NCI-H187 treated with DMSO at 0.1 percent for 48 hours (cell line): ENCODE measurements at places on chromosomes 5 and 9.

- DNase-seq = no peak
Measured at GRCh38 chr9:121283856-121284732, 16.1 kb downstream of the GSN start.

DNA sequence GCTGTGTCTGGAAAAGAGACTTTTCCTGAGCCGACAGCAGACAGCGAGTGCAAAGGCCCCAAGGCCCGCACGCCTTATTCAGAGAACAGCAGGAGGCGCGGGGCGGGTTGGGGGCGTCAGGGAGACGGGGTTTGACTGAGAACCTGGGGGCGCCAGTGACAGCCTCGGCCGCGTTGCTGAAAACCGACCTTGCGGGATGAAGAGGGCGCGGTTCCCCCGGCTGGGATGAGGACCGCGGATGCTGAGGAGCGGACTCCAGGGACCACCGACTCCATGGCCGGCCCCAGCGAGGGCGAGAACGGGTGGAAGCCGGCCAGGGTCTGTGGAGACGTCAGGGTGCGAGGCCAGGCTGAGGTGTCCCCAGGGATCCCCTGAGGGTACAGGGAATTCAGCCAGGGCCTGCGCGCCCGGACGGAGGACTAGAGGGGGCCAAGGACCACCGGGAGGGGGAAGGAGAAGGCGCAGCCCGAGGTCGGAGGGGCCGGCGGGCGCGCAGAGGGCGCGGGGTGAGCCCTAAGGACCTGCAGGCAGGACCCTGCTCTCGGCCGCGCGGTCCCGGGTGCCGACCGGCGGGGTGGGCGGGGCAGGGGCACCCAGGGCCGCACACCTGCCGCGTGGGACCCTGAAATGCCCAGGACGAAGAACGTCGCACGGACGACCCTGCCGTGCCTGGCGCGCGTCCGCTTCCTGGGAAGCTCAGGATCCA is 837 bp upstream of the AHRR start:
- no peak for DNase-seq

DNA sequence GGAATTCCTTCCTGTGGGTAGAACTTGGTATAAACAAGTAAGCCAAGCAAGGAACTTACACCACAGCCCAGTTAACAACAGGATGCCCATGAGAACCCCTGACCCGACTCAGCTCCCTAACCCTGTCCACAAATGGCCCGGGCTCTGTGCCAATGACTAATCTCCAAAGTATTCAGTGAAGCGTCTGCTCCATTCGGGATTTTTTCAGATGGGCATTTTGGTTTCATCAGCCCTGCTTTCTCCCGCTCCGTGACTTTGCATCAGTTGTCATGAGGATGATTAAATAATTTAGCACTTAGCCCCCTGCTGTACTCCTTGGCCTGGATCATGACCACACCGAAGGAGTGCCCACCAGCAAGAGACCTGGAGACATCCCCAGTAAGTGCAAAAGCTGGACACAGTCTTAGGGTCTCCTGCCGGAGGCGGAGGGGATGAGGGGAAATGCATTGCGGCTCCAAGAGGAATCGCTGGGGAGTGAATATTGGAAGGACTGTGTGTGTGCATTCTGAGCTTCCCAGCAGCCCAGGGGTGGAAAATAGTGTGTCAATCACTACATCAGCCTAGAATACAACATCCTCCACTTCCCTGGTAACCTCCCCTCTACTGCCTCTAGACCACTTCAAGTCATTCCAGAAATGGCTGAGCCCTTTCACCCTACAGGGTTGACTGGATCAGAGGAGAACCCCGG is 41.4 kb upstream of the DNAH5 start:
- no peak for DNase-seq

DNA sequence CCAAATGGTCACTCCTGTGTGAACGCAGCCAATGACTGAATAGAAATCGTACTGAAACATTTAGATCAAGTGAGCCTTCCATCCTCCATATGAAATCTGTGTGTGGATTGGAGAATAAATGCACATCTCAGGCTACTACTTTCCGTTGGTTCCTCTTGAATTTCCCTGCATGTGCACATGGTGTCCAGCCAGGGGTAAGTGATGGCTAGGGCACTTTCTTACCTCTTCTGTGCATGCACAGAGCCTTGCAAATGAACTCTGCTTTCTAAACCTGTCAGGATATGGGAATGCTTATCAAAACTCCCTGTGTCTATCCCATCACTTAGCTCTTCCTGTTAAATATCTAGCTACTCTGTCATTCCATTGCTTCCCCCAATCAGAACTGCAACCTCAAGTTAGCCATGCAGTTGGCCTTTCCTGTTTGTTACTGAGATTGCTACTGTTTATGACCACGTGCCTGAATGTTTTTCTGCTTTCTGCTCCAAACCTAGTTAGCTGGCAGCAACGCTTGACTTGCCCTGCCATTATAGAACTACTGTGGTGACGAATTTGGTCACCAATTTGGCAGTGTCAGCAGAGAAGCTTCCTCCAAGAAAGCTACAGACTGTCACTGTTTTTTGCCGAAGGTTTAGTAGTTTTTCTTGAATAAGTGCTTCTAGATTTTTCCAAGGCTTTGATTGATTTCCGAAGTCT is 661.6 kb downstream of the LRRC70 start:
- DNase-seq = no peak

- DNase-seq = no peak
Measured at GRCh38 chr5:40780199-40780598, 18.0 kb downstream of the PRKAA1 start.

- no peak for DNase-seq
Measured at GRCh38 chr5:100322483-100322882, 212.7 kb upstream of the FAM174A start.

DNA sequence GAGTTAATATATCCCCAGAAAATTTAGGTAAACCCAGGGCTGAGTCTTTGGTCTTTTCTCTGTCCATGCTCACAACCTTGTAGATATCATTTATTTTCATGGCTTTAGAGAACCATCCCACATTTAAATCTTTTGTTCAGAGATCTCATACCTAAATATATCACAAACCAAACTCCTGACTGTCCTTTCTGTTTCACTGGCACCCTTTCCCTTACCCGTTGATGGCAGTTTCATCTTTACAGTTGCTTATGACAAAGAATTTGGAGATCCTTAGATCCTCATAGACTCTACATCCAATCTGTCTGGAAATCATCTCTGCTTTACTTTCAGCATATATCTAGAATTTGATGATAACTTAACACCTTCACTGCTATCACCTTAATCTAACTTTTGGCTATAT is 19.2 kb downstream of the RNF180 start:
- DNase-seq = no peak

GRCh38 chr9:124758691-124759090 is 12.4 kb downstream of the NR6A1 start:
- DNase-seq = no peak
